ENCODE measurements at places on chromosomes 16 and 17.

- DNase-seq = no peak
These were observed 58.6 kb upstream of the TNRC6A start for GRCh38 chr16:24670623-24671454.

DNA sequence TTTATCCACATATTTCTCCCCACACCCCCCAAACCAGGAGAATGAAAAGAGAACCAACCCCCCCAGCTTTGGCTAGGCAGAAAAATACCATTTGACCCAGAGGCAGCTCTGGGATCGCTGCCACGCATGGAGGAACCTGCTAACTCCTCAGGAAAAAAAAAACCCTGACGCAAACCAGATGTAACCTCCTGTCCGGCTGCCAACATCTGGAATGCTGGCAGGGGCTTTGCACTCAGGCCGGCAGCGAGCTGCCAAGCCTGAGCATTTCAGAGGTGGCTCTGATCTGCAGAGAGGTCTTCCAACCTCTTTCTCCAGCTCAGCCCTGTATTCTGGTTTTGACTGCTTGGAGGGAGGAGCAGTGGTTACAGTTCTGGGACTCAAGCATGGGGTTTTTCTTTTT, 8.2 kb downstream of the IGFBP4 start:
- no peak for DNase-seq

DNA sequence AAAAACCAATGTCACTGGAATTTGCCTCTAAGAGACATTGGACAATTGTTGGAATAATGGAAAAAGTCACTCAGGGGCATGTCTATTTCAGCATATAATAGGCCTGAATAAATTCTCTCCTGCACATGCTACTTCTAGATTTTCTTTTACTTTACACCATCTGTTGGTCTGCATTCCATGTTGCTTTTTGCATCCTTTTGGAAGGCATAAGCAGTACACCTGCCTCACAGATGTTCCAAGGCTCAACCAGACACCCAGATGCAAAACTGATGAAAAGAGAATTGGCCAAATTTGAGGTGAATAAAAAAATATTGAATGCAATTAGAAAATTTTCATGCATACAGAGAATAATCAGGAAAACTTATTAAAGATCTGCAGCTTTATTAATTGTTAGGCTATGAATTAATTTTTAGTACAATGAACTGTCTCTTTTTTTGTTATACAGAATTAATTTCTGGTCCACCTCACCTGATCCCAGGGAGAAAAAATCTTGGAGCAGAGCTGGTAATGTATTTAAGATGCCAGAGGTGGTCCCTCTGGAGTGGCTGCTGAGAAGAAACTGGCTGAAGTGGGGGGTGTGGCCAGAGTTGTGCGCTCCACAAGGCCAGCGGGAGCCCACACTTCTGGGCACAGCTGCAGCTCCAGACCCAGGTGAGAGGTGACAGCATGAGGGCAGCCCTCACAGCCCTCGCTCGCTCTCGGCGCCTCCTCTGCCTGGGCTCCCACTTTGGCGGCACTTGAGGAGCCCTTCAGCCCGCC, 778.6 kb downstream of the CDH11 start:
- no peak for DNase-seq

- no peak for DNase-seq
These were observed 37.4 kb upstream of the COQ7 start for GRCh38 chr16:19029980-19030379.

GRCh38 chr16:69373019-69373418, 12.8 kb downstream of the TERF2 start:
- DNase-seq = no peak

DNA sequence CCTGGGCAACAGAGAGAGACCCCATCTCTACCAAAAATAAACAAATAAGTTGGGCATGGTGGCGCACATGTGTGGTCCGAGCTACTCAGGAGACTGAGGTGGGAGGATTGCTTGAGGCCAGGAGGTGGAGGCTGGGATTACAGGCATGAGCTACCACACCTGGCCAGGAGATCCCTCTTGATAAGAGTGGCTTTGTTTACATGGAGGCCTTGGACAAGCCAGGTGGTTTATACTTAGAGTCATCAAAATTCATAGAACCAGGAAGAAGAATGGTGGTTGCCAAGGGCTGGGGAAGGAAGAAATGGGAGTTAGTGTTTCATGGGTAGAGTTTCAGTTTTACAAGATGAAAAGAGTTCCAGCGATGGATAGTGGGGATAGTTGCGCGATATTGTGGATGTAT, 8.8 kb upstream of the ZFP1 start:
- DNase-seq = no peak

DNA sequence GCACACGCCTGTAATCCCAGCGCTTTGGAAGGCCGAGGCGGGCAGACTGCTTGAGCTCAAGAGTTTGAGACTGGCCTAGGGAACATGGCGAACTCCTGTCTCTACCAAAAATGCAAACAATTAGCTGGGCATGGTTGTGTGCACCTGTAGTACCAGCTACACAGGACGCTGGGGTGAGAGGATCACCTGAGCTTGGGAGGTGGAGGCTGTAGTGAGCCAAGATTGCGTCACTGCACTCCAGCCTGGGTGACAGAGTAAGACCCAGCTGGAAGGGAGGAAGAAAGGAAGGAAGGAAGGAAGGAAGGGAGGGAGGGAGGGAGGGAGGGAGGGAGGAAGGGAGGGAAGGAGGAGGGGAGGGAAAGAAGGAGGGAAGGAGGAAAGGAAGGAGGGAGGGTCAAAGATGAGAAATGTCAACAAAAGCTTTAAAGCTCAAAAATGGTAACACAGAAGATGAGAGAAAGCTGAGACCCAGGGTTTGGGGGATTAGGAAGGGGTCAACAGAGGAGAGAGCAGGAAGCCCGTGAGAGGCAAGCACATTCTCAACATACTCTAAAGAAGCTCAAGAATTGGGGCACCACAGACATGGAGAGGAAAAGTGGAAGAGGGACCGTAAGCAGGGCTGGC, 5.0 kb upstream of the KRT19 start:
- no peak for DNase-seq

DNA sequence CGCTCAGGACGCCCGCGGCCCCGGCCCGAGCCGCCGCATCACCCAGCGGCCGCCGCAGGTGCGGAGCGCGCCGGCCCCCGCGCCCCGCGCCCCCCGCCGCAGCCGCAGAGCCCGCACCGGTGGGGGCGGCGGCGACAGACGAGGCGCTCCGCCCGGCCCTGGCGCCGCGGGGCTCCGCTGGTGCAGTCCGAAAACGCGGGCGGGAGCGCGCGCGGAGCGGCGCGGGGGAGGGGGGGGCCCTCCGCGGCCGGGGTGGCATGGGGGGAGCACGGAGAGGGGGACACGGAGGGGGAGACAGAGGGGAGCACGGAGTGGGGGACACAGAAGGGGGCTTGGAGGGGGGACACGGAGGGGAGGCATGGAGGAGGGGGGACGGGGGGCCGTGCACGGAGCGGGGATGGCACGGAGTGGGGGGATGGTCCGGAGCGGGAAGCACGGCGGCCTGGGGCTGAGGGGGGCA, at the start of gene AATK:
TSS of gene AATK (minus strand) at position 189 of the 460 bp plus-strand sequence. CDS start 229 bp downstream, outside the sequence.
- DNase-seq = no peak

GRCh38 chr17:3963237-3964201, 718 bp downstream of the ATP2A3 start:
- peak; percentile 75 for DNase-seq

- DNase-seq = no peak
These were observed 20.1 kb upstream of the ALDH3A1 start for GRCh38 chr17:19768046-19768782.

- DNase-seq = no peak
These were observed 5.5 kb upstream of the ZNF771 start for GRCh38 chr16:30401768-30402425.

DNA sequence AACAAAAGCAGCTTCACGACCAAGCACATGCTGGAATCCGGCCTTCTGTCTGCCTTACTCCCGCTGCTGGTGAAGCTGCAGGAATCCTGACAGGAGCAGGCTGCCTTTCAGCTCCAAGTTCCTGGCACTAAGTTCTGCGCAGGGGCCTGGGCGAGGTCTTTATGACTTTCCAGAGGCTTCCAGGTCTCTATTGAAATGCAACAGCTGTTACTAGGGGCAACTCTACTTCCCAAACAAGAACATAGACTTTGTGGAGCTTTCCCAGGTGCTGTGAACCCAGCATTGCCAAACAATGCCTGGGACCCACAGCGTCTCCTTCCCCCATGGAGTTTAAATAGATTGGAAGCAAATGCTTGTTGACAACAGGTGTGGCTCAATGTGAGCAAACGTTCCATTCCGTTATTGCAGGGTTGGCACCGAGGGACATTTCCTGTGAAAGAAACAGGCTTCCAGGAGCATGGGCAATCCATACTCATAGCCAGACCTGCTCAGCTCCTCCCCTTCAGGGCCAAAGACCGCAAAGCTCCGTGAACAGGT, 156.0 kb downstream of the CDH13 start:
- DNase-seq = no peak

DNA sequence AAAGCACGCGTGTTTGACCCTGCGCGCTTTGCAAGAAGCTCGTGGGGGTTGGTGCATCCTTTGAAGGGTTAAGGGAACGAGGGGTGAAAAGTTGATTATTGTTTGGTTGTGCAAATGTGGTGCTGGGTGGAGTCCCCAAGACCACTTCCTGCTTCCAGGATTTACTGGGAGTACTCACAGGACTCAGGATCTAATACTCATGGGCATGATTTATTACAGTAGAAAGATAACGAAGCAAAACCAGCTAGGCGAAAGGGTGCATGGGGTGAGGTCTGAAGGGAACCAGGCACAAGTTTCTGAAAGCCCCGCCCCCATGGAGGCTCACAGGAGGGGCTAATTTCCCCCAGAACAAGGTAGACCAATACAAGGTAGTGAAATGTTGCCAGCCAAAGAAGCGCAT, 58.8 kb downstream of the RPTOR start:
- no peak for DNase-seq

DNA sequence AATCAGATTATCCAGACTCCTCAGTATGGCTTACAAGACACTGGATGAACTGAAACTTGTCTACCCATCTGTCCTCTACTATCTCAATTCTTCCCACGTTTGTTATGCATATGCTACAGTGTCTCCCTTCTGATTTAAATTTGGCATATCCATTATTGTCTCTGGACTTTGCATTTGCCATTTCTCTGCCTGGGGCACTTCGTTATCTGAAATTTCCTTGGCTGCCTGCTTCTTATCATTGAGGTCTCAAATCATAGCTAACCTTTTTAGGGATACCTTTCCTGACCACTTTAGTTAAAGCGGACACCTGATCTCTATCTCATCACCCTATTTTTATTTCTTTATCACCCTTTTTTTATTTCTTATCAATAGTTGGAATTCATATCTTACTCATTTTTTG, 853.4 kb downstream of the KCNJ2 start:
- DNase-seq = no peak

GRCh38 chr17:2853283-2854142, 57.3 kb downstream of the RAP1GAP2 start:
- DNase-seq = peak; percentile 27

- no peak for DNase-seq
These were observed 18.1 kb upstream of the RHBDF2 start for GRCh38 chr17:76519048-76519966.

DNA sequence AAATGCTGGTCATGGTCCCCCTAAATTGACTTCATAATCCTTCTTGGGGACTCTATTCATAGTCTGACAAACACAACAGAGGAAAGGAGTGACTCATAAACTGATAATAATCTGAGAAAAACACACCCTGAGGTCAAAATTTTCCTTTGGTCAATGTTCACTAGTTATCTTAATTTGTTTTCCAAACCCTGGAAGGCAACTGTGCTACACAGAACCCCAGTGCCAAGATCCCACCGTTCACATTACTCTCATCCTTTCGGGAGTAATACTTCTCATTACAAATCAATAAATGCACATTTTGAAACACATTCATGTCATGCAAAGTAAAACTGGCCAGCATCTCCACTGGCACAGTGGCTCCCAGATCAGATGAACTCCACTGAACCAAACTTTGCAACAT, 23.2 kb downstream of the COIL start:
- DNase-seq = no peak

- DNase-seq = no peak
These were observed 51.2 kb upstream of the CNTNAP4 start for GRCh38 chr16:76226011-76226410.

- no peak for DNase-seq
These were observed 257.2 kb upstream of the ASIC2 start for GRCh38 chr17:33550261-33550660.

DNA sequence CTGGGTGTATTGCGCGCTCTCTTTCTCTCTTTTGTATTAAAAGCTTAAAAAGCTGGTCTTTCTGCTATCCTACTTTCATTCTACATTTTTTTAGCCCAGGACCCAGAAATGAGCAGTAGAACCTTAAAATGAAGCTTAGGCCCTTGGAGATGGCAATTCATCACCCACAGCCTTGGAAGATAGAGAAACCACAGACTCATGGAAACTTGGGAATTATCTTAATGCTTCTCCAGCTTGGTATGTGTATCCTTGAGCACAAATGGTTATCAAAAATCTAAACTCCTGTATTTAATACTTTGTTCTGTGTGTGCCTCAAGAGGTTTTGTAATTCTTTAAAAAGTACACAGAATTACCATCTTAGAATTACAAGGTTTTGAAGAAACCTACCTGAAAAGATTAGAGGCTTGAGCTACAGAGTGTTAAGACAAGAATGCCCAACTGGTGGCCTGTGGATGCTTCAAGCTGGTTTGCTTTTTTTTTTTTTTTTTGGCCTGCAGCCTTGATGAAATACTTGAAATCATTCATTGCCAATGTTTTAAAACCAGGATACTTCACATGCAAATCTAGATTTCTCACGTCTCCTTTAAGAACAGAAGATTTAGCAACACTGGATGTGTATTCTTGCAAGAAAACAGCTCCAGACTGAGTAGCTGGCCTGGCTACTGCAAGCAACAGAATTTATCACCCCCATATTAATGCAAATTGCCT, 105.0 kb downstream of the XYLT1 start:
- no peak for DNase-seq

GRCh38 chr16:50844840-50845239, 103.0 kb downstream of the CYLD start:
- DNase-seq = no peak

DNA sequence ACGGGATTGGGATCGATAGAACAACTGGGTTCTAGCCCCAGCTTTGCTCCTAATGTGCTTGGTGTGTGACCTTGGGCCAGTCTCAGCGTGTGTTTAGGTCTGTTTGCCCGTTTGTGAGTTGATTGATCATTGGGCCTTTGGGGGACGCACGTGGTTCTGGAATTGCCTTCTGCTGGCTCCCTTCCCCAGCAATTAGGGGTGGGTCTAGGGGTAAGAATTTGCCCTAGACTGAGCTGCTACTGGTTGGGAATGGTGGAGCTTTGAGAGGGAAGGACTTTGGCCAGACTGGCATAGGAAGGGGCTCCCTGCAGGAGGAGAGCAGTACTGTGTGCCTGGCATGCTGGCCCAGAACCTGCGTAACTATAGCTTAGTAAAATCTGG, 1.5 kb downstream of the SPNS2 start:
- DNase-seq = no peak

DNA sequence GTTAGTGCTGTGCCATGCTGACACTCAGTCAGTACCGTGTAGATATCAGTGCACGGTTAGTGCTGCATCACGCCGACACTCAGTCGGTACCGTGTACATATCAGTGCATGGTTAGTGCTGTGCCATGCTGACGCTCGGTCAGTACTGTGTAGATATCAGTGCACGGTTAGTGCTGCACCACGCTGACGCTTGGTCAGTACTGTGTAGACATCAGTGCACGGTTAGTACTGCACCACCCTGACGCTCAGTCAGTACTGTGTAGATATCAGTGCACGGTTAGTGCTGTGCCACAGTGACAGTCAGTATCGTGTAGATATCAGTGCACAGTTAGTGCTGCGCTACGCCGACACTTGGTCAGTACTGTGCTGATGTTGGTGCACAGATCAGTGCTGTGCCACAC, 102.8 kb upstream of the ZNF469 start:
- DNase-seq = no peak

GRCh38 chr17:3033248-3033640, 30.2 kb downstream of the OR1D5 start:
- DNase-seq = no peak

- DNase-seq = no peak
These were observed 30.8 kb downstream of the FOXL1 start for GRCh38 chr16:86609115-86609514.

Measured in activated effector memory CD4-positive, alpha-beta T cell treated with Interleukin-2 at 50 U/mL for 16 hours (primary cell).